ENCODE measurements at places on chromosomes 12 and 14.

DNA sequence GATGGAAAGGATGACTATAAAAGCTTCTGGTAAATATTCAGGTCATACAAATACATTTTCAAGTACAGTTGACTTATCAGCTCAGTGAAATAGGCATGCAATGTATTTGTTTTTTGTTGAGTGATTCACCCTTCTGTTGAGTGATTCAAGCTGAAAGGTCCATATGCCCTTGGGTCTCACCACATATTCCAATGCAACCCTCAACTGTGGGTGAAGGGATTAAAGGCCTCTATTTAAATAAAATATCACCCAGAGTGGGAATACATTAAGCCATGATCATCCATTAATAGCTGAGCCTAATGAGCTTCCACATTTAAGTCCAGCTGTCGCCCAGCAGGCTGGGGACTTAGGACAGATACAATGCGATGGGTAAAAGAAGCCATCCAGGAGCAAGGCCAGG is 120.2 kb downstream of the CRACR2A start:
- no peak for DNase-seq

GRCh38 chr12:66036317-66036716 is 94.2 kb downstream of the LLPH start:
- no peak for DNase-seq

- no peak for DNase-seq
These were observed 83.4 kb upstream of the NTF3 start for GRCh38 chr12:5348491-5348890.

DNA sequence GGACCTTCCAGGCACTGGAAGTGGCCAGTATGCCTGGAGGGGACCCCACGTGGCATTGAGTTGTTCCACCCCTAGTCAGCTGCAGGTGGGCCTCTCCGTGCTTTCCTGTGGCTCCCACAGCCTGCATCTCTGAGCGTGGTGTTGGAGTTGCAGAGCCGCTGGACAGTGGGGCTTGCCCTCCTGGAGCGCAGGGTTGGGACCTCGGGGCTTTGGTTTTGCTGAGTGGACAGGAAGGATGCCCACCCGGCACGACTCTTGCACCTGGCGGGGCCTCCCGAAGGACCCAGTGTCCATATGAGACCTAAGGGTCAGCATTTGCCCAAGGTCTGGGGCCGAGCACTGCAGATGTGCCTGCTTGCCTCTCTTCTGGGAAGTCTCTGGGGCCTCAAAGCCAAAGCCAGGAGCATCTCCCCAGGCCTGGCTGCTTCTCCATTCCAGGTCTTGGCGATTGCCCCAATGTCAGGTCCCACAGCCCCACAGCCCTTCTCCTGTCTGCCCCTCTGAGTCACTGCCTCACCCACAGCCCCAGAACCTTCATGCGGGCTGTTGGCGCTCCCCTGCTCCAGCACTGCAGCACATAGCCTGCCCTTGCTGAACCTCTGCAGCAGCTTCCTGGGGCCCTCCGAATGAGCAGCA is 1.5 kb downstream of the PACS2 start:
- no peak for DNase-seq

DNA sequence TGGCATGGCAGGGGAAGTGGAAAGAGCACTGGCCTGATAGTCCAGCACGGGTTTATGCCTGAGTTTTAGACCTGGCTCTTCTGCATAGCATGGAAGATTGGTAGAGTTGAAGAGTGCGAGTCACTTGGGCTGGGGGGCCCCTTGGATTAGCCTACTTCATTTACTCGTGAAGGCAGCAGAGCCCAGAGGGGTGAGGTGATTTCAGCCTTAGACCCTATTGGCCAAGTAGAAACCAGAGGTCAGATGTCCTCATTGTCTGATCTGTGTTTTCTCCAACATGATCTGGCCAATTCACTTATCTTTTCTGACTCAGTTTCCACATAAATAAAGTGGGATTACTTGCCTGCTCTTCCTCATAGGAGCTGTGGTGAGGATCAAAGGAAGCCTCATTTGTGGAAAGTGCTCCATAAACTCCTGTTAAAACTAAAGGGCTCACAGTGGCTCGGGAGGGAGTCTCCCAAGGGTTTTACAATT is 1.9 kb downstream of the PLEKHG3 start:
- DNase-seq, result no peak

DNA sequence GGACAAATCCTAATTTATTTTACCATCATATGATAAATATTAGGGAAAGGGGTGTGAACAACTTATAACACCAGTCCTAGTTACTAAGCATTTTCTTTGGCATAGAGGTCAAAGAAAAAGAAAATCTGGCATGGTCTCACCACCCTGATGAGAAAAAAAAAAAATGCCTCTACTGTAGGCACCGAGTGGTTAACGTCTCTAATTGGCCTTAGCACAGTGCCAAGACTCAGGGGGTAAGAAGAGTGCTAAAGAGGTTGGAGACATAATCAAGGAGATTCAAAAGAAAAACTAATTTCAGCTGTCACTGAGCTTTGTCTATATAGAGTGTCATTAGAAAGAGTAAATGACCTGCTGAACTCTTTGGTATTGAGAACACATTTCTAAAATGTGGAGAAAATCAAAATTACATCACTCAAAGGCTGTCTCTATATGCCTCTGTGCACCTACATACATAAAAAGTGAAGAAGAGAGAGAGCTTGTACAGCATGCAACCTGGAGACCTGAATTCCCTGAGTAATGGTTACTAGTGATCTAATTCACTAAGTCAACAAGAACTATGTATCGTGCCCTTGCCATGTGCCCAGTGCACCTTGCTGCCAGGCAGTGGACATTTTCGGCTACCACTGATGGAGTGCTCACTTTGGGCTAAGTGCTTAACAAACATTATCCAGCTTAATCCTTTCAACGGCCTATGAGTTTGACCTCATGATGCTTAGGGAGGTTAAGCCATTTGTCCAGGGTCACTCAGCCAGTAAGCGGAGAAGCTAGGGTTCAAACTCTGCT is 113.8 kb upstream of the G2E3 start:
- DNase-seq, result no peak

DNA sequence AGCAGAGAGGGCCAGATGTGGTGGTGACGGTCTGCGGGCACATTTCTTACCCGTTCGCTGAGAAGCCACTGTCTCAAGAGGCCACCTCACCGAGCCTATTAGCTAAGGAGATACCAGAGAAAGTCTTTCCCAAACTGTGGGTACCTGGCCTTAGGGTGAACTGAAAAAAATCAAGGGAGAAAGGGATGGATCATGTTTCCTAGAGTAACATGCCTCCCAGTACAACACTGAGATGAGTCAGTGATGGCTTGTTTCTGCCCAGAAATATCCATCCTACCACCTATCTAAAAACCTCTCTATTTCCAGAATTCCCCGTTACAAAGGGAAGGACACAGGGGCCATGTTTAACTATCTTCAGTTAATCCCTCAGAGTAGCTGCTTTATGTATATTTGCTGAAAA is 83.7 kb downstream of the LMNTD1 start:
- DNase-seq, result no peak

DNA sequence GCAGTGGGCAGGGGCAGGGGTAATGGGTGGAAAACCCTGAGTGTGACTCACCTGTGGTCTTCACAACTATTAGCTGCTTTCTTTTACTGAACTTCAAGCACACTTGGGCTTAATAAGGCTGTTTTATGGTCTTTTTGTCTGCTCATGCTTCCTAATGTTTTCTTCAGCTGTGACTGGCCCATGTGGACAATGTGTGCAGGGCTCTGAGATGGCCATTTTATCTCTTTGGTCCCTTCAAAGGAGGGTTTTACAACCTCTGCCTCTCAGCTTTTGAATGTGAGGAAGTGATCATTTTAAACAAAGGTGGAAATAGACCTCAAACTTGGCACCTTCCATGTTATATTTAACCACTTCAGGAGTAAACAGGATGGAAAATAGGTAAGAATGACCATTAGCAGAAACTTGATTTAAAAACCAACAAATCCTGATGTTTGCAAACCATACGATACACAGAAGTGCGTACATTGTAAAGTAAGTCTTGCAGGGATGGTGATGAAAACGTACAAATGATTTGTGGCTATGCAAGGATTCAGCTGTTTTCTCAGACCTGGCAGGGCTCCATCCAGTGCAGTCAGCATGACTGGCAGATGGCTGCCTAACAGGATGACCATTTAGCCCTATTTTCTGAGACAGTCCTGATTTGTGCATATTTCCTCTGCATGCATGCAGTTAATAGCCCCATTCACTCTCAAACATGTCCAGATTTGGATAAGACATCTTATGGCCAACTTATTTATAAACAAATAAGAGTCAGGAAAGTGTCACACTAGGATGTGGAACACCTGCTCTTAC is 103.2 kb downstream of the SLC38A4 start:
- no peak for DNase-seq

GRCh38 chr14:102126807-102127455 is 12.8 kb upstream of the WDR20 start:
- DNase-seq, result no peak

- DNase-seq, result no peak
These were observed 1211.4 kb downstream of the VRK1 start for GRCh38 chr14:98008381-98009113.

GRCh38 chr12:46387670-46388069 is 15.1 kb upstream of the SLC38A2 start:
- no peak for DNase-seq

DNA sequence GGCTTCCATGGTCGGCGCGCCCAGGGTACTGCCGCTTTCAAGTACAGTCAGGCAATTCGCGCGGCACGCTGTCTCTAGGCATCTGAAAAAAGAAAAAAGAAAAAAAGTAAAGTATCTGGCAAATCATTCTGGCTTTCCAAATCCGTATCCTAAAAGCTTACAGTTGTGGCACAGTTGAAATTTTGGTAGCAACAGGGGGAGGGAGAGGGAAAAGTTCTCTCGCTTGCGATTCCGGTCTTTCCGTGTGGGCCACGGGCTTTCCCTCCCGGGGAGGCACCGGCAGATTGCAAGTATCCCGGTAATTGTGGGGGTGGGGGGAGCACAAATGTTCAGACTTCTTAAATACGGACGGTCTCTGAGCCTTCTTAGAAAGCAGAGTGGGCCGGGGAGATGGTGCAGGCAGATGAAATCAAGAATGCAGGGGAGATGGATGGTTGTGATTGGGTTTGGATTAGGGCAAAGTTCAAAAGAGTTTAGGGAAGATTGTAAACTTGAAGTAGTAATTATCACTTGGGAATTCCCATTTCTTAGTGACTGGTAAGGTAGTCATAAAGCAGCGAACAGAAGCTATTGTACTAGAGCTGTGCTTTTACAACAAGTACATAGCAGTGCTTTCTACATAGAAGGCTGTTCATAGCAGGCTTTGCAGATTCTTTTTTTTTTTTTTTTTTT is 1.2 kb downstream of the SOCS2 start:
- no peak for DNase-seq

DNA sequence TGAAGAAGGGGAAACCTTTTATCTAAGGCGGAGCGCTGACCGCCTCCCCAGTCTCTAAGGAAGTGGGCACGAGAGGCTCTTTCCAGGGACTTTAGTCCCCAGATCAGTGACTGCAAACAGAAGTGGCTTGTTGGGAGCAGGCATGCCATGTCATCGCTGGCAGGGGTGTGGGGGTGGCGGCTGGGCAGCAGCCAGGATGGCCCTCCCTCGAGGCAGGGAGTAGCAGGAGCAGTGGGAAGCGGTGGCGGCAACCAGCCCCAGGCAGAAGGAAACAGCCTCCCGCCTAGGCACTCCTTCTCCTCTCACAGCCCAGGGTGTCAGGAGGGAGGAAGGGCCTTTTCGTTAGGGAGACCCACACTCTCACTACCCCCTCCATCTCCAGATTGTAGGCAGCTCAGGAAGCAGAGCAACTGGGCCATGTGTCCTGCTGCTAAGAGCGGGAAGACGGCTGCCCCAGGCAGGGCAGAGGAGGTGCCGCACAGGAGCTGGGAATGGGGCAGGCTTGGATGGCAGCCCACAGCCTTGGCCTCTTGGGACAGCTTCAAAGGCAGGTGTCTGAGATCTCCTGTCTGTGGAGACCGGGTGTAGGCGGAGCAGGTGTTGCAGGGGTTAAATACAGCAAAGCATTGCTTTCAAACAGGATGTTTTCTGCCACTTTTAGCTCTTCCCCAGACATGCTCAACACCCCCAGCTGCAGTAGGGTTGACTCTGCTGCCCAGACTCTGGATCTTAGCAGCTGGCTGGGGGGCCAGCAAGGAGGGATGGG is 21.8 kb downstream of the VDR start:
- peak; percentile 48 for DNase-seq

DNA sequence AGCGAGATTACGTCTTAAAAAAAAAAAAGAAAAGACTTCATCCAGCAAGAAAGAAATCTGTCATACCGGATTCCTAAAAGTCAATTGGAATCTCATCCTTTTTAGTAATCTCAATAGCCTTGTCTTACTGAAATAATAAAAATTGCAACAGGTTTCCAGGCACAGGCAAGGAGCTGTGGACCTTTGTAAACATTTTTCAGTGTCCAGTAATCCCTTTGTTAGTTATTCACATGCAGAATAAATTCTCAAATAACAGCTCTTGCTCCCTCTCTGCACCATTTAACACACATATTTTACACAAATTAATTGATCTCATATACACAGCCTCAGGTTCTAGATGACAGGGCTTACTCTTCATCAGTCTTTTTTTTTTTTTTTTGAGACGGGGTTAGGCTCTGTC is 22.0 kb upstream of the CALM1 start:
- DNase-seq, result no peak

GRCh38 chr14:30884901-30885300 is 10.5 kb downstream of the COCH start:
- no peak for DNase-seq

- DNase-seq, result peak; percentile 59
These were observed 2.3 kb upstream of the CEBPE start for GRCh38 chr14:23121361-23121771.

DNA sequence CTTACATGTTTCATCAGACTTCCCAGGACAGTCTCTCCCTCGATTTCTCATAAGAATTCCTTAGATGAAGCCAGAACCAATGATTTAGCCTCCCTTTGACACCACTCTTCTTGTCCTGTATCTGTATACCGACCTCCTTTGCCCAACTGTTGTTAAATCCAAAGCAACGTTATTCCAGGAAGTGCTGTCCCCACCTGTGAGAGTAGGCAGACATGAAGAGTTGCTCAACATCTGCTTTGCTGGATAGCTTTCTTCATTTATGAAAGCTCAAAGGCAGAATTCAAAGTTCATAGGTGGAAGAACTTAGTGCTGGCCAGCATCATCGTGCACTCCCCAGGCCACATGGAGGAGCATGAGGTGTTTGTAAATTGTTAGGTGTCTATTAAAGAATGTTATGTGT is 55.6 kb downstream of the GTF2A1 start:
- no peak for DNase-seq

DNA sequence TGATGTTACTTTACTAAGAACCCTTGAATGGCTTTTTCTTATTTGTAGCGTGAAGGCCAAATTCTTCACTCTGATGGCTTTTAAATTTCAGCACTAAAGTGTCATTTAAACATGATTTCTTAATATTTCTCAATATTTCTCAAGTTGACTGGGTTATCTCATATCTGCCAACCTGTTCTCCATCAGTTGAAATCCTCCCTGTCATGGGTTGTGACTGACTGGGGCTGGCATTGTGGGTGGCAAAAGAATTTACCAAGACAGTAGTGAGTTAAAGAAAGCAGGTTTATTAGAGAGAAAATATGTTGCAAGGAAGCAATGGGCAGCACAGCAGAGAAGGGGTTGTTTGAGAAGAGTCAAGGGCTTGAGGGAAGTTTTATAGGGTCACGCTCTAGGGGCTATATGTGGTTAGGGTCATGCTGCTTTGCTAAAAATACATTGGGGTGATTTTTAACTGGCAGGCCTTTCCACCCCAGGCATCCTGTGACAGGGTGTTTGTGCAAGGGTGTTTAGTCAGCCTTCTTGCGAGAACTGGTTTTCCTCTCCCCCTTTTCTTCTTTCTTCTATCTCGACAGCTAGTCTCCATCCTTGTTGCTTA is 232.8 kb upstream of the SEL1L start:
- DNase-seq, result no peak

Measured in NCI-H1417 (cell line).